ENCODE measurements at places on chromosomes 4 and X.

DNA sequence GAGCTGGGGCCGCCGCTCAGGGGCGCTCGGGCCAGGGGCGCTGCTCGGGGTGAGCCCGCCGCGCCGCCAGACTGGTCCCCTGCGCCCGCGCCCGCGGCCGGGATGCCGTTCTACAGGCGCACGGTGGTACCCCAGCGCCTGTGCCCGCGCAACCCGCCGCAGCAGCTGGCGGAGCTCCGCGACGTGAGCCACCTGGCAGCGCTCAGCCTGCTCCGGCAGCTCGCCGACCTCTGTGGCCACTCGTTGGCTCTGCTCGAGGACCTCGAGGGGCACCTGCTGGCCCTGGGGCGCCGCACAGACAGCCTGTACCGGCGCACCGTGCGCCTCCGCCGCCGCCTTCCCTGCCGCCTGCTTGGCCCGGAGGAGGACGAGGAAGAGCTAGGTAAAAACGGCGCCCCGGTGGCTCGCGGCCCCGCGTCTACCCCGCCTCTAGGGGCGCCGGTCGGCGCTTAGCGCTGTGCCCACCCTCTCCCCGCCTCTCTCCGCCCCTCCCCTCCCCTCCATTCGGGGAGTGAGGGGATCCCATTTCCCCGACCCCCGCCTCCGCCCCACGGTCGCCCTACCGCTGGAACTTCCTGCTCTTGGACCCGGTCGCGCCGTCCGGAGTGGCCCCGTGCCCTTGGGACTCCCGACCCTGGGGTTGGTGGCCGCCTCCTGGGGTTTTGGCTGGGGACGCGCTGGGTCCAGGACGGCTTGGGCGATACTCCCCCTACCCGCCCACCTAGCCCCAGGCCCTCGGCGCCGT, 513 bp downstream of the NHSL2 start:
- DNase-seq: peak; percentile 24

DNA sequence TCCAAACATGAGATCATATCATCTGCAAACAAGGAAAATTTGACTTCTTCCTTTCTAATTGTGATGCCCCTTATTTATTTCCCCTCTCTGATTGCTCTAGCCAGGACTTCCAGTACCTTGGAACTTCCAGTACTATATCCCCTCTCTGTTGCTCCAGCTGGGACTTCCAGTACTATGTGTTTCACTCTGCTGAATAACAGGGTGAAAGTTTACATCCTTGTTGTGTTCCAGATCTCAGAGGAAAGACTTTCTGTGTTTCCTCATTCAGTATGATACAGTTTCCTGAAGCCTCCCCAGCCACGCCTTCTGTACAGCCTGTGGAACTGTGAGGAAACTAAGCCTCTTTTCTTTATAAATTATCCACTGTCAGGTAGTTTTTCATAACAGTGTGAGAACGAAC, 381.3 kb upstream of the FAM47C start:
- DNase-seq: no peak

- no peak for DNase-seq
These were observed 81.1 kb downstream of the MBNL3 start for GRCh38 chrX:132407691-132408090.

- DNase-seq: no peak
These were observed 421.4 kb downstream of the TMA16 start for GRCh38 chr4:163915896-163916295.

GRCh38 chr4:31461421-31461820, 741.3 kb downstream of the PCDH7 start:
- no peak for DNase-seq

- no peak for DNase-seq
These were observed 81.8 kb upstream of the SMARCA5 start for GRCh38 chr4:143431526-143432257.

GRCh38 chrX:54826598-54826997, 19.1 kb downstream of the MAGED2 start:
- DNase-seq: peak; percentile 3

- DNase-seq: no peak
These were observed 15.6 kb upstream of the ADGRA3 start for GRCh38 chr4:22531311-22532019.

GRCh38 chr4:7366180-7366945, 68.4 kb downstream of the PSAPL1 start:
- no peak for DNase-seq

DNA sequence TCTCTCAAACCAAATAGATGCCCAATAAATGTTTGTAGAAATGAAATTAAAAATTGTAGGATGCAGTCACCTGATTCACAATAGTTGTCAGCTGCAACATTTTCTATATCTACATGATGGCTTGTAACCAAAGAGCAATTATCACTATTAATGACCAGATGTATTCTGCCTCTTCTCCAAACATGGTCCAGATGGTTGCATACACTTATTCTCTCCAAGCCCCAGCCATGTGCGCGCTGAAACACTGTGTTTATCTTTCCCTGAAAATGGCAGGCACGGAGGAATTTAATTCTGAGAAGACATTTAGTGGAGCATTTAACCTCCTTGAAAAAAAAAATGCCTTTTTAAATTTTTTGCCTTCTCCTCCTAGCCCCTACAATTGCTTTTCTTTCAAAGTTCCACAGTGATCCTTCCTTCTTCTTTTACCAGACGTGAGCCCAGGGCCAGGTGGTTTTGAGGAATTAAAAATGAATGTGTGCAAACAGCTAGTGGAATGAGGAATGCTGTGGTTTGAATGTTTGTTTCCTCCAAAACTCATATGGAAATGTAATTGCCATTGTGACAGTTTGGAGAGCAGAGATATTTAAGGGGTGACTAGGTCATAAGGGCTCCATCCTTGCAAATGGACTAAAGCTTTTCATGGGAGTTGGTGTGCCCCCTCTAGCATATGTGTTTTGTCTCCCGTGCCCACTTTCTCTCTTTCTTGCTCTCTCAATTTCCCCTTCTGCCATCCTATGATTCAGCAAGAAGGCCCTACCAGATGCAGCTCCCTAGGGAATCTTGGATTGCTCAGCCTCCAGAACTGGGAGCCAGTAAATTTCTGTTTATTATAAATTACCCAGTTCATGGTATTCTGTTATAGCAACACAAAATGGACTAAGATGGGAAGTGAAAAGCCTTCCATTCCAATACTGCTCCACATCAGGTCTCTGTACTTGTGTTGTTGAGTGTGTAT, 136.0 kb downstream of the GABRB1 start:
- DNase-seq: no peak

DNA sequence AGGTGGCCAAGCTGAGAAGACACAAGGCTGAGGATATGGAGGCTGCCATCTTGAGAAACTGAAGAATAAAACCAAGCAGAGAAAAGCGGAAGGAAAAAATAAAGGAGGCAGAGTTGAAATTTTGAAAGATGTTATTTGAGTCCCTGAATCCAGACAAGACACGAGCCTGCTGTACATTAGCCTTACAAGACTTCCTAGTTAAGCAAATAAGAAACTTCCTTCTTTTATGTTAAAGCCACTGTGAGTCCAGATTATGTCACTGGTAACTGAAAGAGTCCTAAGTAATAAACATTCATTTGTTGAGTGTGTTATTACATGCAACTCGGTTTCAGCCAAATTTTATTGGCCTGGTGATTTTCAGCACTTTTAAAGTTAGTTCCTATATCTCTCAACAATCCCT, 30.4 kb downstream of the DRD5 start:
- DNase-seq: no peak

- no peak for DNase-seq
These were observed 14.7 kb upstream of the DCHS2 start for GRCh38 chr4:154506253-154506652.

DNA sequence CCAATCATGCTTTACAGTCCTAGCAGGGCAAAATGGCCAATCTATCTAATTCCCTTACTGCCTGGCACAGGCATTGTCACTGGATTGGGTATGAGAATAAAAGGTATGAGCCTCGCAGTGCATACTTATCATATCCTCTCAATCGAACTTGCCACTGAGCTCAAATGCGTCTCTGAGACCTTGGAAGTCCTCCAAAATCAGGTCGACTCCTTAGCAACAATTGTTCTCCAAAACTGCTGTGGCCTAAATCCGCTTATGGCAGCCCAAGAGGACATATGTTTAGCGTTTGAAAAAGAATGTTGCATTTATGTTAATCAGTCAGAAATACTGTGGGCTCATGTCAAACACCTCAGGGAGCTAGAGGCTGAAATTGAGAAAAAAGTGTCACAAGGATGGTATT, 69.7 kb downstream of the SPIN4 start:
- no peak for DNase-seq

- no peak for DNase-seq
These were observed 123.4 kb downstream of the NWD2 start for GRCh38 chr4:37367901-37368300.

- no peak for DNase-seq
These were observed 38.6 kb downstream of the MND1 start for GRCh38 chr4:153383131-153383530.

DNA sequence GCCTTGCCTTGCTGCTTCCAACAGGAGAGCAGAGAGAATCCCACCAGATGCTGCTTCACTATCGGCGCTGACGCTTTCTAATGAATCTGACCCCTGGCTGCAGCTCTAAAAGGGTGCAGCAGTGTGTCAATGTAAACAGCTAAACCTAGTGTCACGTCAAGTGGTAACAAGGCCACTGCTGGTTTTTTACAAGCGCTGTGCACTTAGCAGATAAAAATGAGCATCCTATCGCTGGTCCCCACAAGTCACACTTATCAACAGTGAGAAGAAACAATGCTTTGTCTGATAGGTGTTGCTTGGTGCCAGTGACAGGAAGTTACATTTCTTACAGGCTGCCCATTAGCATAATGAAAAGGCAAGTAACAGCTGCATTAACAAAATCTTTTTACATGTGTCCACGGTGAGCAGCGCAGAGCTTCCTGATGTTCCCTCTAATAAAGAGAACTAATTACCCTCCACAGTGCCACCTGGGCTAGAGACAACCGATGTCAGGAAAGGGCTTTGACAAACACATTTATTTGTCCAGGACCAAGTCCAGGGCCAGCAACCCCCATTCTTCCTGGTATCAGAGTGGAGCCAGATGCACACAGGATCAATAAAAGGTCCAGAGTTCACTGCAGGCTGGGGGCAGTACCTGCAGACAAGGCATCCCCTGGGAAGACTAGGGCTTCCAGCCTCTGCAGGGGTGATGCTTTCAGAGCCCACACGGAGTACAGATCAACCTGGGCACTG, 176.0 kb downstream of the MGST2 start:
- no peak for DNase-seq

- DNase-seq: peak; percentile 54
These were observed 346.4 kb downstream of the PTTG2 start for GRCh38 chr4:38306482-38307071.

- DNase-seq: no peak
These were observed 869.0 kb downstream of the SH3BGRL start for GRCh38 chrX:82070948-82071347.

DNA sequence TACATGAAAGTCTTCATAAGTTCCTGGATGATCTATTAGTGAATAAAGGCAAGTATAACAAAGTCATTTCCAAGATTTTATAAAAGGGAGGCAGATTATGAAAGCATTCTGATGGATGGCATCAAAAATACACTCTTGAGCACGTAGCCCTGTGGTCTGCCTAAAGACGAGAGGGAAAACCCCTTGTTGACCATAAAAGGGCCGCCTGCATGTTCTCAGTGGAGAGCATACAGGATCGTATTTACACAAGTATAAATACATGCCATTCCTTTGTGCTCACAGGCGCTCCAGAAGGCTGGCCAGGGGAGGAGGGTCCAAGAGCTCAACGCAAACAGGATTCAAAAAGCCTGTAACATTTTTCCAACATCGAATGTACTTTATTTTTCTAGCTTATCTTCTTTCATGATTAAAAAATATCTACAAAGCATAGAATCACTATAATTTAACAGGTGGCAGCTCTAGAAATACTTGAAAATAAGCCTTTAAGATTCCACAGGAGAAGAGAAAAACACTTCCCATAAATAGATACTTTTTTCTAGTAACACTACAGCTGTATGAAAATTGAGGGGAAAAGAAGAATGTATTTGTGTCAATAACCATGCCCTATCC, 29.6 kb downstream of the PDGFC start:
- no peak for DNase-seq

GRCh38 chr4:11720292-11720691, 291.6 kb upstream of the HS3ST1 start:
- DNase-seq: peak; percentile 30

DNA sequence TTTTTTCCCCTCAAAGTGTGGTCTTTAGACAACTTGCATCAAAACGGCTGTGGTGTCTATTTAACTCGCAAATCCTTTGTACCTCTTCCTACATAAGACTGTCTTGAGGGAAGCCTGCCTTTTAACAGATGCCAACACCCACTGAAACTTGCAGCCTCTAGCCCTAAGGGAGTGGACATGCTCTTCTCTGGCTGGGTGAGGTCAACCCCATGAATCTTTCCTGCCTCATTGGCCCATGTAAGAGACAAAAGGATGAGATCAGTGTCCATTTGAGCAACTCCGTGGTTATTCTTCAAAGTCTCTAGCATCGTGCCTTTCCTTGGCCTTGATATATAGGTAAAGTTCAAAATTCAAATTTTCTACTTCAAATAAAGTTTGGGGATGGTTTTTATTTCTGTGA, 134.7 kb downstream of the SHROOM3 start:
- DNase-seq: no peak

DNA sequence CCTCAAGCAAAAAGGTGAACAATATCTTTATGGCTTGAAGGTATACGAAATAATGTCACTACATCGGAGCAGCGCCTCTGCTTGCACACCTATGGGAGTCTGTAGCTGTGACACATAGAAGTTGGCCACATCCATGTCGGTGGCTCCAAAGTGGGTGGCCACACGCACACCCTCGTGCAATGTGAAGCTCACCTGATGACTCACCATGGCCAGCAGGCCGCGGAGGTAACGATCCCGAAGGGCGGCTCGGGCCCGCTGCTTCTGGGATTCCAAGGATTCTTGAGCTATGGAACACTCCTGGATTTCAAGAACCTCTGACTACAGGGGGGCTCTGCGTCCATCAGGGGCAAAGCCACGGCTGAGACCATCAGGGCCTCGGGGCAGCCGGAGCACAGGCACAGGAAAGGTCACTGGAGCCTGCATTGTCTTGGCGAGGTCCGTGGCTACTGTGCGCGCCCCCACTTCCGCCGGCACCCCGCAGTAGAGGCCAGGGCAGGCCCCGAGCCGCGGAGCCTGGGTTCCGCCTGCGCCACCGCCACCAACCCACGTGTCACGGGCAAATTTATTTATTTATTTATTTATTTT, 25.2 kb downstream of the NYX start:
- no peak for DNase-seq

GRCh38 chr4:34280131-34280530, 1964.2 kb downstream of the ARAP2 start:
- DNase-seq: no peak

GRCh38 chrX:124289443-124289842, 43.0 kb upstream of the TEX13D start:
- no peak for DNase-seq

GRCh38 chr4:23130845-23131244, 438.1 kb downstream of the GBA3 start:
- DNase-seq: no peak

DNA sequence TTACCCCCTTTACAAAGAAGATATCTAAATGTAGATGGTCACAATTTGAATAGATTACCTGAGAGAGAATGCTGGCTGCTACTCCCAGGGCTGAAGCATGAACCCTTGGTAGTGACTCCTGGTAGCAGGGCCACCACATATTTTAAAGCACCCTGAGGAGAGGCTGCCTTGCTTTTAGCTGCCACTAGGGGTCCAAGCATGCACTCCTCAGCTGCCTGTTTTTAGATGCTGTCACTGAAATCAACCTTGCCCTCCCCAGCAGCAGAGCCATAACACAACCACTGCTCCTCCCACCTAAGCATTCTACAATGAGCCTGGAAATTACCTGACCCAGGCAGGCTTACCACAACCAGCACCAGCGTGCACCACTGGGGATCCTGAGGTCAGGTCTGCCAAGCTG, 850.9 kb downstream of the FAM133A start:
- DNase-seq: no peak

GRCh38 chrX:34716302-34716701, 59.2 kb upstream of the TMEM47 start:
- DNase-seq: no peak
